Mesothelial cell of epicardium (in vitro differentiated cells): ENCODE measurements at places on chromosomes 5 and 9.

GRCh38 chr9:87894998-87895625, 12.4 kb downstream of the SPATA31E1 start:
- H3K4me3 ChIP-seq = no peak overlapping the region
- H3K27me3 ChIP-seq = no peaks in the 10 kb centered on the region
- DNase-seq = no peak
- no peaks in the 10 kb centered on the region for H3K4me1 ChIP-seq
- peaks cover 7% of the 10 kb centered on the region for H3K36me3 ChIP-seq

DNA sequence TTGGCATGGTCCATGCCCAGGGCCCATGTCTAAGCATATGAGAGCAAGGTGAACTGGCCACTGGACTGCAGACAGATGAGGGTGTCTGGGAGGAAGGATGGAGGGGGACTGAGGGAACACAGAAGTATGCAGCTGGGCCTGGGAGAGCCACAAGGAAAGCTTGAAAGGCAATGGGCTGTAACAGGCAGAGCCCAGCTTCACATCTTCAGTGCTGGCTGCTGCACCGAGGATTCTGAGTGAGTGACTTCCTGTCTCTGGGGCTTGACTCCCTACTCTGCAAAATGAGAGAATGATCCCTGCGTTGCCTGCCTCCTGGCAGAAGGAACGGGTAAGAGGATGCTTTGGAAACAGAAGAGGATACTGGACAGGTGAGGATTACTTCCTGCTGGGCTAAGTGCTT, 29.0 kb downstream of the COL15A1 start:
- H3K36me3 ChIP-seq = no peaks in the 10 kb centered on the region
- no peak overlapping the region for H3K27ac ChIP-seq
- DNase-seq = no peak
- no peak overlapping the region for H3K4me3 ChIP-seq

- H3K36me3 ChIP-seq = peaks cover 35% of the 10 kb centered on the region
- no peak overlapping the region for H3K4me3 ChIP-seq
- no peaks in the 10 kb centered on the region for H3K27me3 ChIP-seq
- peak overlapping the region; percentile 90 for H3K27ac ChIP-seq
These were observed 36.4 kb upstream of the RAPGEF6 start for GRCh38 chr5:131671409-131671808.

GRCh38 chr5:139648205-139649081, at the start of gene CXXC5:
TSS of gene CXXC5 (plus strand) at chr5:139648349. CDS start at chr5:139680524, 32,175 bp downstream.
- H3K27ac ChIP-seq = peak within 1 kb of the TSS; percentile 50
- H3K4me3 ChIP-seq = peak within 1 kb of the TSS; percentile 95
- peak; percentile 68 for DNase-seq
- H3K27me3 ChIP-seq = peaks cover 25% of the 10 kb centered on the region
- H3K4me1 ChIP-seq = peaks cover 59% of the 10 kb centered on the region

DNA sequence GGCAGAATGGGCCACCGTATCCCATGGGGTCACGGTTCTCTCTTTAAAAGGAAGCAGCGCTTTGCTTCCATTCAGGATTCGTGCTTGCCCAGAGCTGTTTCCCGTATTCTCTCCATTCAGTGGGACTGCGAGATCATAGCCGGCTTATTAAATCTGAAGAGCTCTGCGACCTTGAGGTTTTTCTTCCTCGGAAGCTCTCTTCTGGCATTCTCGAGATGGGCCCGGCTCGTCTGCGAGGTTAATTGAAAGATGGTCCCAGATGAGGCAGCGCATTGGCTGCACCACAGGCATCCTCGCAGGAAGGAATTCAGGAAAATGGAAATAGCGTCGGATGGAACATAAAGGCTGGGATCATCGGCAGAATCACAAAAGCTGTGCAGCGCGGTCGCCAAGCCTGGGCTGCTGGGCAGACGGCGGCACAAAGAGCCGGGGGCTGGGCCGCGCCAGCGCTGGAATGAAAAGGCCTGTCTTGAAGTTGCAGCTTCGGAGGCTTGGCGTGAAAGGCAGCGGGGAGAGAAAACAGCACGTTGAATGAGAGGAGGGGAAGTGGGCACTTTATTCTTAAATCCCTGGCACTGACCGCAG, 236.2 kb downstream of the IRX2 start:
- H3K4me1 ChIP-seq = no peaks in the 10 kb centered on the region
- H3K27ac ChIP-seq = no peak overlapping the region
- no peaks in the 10 kb centered on the region for H3K36me3 ChIP-seq
- peaks cover 37% of the 10 kb centered on the region for H3K27me3 ChIP-seq

GRCh38 chr9:5569409-5569808, 59.1 kb downstream of the PDCD1LG2 start:
- no peak for DNase-seq
- H3K4me3 ChIP-seq = no peak overlapping the region
- no peaks in the 10 kb centered on the region for H3K27me3 ChIP-seq
- H3K27ac ChIP-seq = no peak overlapping the region
- H3K4me1 ChIP-seq = no peaks in the 10 kb centered on the region
- no peaks in the 10 kb centered on the region for H3K36me3 ChIP-seq

- H3K27ac ChIP-seq = no peak overlapping the region
- H3K4me1 ChIP-seq = peaks cover 6% of the 10 kb centered on the region
- H3K36me3 ChIP-seq = no peaks in the 10 kb centered on the region
- no peak overlapping the region for H3K4me3 ChIP-seq
- no peak for DNase-seq
These were observed 10.8 kb downstream of the TCF7 start for GRCh38 chr5:134125039-134126015.

DNA sequence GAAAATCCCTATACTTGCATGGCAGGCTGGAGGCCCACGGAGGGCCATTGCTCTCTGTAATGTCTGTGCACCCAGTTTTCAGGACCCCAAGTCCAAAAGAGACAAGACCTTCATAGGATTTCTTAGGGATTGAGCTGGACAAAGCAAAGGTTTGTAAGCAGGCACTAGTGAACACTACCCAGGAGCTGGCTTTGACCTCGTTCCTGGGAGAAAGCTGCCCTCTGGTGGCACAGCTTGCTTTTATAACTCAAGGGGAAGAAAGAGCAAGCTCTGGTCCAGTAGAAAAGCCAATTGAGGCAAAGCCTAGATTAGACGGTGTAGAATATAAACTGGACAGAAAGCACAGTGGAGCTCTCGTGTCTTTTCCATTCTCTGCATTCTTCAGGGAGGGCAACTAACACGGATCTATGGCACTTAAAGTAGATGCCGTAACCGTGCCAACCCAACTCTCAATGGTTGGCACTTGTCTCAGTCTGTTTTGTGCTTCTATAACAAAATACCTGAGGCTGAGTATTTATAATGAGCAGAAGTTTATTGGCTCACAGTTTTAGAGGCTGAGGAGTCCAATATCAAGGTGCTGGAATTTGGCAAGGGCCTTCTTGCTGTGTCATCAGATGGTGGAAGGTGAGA, 7.9 kb downstream of the GABRP start:
- no peaks in the 10 kb centered on the region for H3K27me3 ChIP-seq
- peaks cover 40% of the 10 kb centered on the region for H3K4me1 ChIP-seq
- DNase-seq = peak; percentile 66
- peaks cover 9% of the 10 kb centered on the region for H3K36me3 ChIP-seq
- peak overlapping the region; percentile 55 for H3K27ac ChIP-seq

- H3K27ac ChIP-seq = no peak overlapping the region
- no peaks in the 10 kb centered on the region for H3K27me3 ChIP-seq
- no peak overlapping the region for H3K4me3 ChIP-seq
These were observed 22.1 kb upstream of the IL13 start for GRCh38 chr5:132635873-132636272.

DNA sequence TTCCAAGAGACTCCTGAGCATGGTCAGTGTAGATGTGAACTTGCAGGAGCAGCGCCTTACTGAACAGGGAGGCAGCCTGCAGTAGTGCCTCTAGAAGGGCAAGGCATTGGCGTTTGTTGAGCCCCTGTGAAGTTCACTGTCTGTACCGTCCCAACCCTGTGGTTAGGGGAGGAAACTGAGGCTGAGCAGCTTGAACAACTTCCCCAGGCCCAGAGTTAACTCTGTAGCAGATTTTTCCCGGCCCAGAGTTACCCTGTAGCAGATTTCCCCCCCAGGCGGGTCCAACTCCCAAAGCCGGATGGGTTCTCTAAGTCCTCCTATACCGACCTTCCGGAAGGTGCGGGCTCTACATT, 9.6 kb downstream of the LMX1B start:
- peaks cover 99% of the 10 kb centered on the region for H3K27me3 ChIP-seq
- no peak overlapping the region for H3K4me3 ChIP-seq
- peaks cover 25% of the 10 kb centered on the region for H3K4me1 ChIP-seq
- no peak overlapping the region for H3K27ac ChIP-seq

DNA sequence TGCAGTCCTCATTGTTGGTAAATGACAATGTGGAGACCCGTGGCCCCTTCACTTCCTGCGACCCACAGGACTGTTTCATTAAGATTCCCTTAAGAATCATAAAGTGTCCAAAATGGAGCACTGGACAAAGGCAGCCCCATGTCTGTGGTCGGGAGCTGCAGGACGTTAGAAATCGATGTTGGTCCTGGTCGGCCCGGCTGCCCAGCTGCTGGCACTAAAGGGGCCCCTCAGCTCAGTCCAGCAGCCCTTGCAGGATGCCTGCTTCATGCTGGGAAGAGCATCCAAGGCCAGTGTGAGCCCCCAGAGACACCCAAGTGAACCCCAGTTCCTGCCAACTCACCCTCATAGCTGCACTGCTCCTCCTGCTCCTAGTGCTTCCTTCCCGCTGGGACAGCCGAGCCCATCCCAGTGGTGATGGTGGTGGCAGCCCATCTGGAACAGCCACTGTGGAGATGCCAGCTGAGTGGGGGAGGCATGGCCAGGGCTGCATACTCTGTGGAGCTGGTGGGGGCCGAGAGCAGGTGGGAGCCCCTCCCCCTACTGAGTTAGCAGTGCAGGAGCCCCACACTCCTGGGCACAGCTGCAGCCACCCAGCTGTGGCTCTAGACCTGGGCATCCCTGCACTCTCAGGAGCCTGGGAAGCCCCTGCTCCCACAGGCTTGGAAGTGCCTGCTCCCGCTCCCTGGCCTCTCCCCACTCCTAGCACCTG, 168.0 kb upstream of the IRX2 start:
- H3K27me3 ChIP-seq = peaks cover 26% of the 10 kb centered on the region
- no peak overlapping the region for H3K27ac ChIP-seq
- H3K4me3 ChIP-seq = no peak overlapping the region
- no peak for DNase-seq
- H3K4me1 ChIP-seq = peaks cover 3% of the 10 kb centered on the region

DNA sequence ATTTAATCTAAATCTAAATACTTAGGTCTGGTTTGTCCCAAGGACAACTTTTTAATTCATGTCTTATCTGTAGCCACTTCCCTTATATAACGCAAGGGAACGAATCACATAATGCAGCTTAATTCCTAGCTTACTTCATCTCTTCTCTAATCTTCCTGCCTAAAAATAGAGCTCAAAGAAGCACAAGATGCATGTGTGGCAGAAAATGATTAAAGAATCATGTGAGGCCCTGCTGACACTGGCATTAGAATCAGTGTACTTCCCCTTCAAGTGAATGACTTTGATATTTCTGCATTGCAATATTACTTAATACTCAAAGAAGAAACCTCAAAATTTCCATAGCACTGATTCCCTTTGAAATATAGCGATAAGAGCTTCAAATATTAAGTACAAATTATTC, 317.9 kb upstream of the FTMT start:
- no peak overlapping the region for H3K4me3 ChIP-seq
- H3K36me3 ChIP-seq = no peaks in the 10 kb centered on the region
- H3K27me3 ChIP-seq = peaks cover 3% of the 10 kb centered on the region
- H3K27ac ChIP-seq = no peak overlapping the region
- H3K4me1 ChIP-seq = peaks cover 7% of the 10 kb centered on the region
- no peak for DNase-seq

GRCh38 chr9:92666236-92666635, 3.7 kb downstream of the IPPK start:
- H3K36me3 ChIP-seq = peaks cover 1% of the 10 kb centered on the region
- DNase-seq = no peak
- H3K4me1 ChIP-seq = peaks cover 22% of the 10 kb centered on the region
- no peak overlapping the region for H3K4me3 ChIP-seq
- H3K27me3 ChIP-seq = no peaks in the 10 kb centered on the region

DNA sequence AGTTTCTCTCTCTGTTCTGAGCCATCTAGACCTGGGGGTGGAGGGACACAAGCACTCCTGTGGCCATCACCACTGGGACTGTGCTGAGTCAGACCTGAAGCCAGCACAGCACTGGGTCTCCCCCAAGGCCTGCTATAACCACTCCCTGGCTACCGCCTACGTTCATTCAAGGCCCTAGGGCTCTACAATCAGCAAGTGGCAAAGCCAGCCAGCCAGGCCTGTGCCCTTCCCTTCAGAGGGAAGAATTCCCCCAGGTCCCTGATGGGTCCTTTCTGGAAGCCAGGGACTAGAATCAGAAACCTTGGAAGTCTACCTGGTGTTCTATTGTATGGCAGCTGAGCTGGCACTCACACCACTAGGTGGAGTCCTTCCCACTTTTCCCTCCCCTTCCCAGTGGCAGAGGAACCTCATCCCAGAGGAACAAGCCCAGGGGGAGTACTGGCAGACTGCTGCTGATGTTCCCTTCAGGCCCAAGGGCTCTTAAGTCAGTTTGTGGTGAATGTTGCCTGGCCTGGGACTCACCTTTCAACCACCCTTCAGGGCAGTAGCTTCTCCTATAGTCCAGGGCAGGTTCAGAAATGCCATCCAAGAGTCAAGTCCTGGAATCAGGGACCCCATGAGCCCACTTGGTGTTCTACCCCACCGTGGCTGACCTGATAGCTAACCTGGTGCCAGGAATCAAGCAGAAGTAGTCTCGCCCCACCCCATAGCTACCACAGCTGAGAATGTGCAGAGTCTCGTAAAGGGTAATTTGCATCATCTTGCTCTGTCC, 20.0 kb downstream of the JMY start:
- peaks cover 13% of the 10 kb centered on the region for H3K36me3 ChIP-seq
- DNase-seq = no peak
- no peak overlapping the region for H3K4me3 ChIP-seq
- H3K27me3 ChIP-seq = no peaks in the 10 kb centered on the region

GRCh38 chr9:107340920-107341632, 58.0 kb downstream of the RAD23B start:
- peaks cover 7% of the 10 kb centered on the region for H3K4me1 ChIP-seq
- DNase-seq = peak; percentile 63
- H3K27me3 ChIP-seq = no peaks in the 10 kb centered on the region
- H3K4me3 ChIP-seq = no peak overlapping the region
- H3K27ac ChIP-seq = peak overlapping the region; percentile 44
- H3K36me3 ChIP-seq = peaks cover 9% of the 10 kb centered on the region

DNA sequence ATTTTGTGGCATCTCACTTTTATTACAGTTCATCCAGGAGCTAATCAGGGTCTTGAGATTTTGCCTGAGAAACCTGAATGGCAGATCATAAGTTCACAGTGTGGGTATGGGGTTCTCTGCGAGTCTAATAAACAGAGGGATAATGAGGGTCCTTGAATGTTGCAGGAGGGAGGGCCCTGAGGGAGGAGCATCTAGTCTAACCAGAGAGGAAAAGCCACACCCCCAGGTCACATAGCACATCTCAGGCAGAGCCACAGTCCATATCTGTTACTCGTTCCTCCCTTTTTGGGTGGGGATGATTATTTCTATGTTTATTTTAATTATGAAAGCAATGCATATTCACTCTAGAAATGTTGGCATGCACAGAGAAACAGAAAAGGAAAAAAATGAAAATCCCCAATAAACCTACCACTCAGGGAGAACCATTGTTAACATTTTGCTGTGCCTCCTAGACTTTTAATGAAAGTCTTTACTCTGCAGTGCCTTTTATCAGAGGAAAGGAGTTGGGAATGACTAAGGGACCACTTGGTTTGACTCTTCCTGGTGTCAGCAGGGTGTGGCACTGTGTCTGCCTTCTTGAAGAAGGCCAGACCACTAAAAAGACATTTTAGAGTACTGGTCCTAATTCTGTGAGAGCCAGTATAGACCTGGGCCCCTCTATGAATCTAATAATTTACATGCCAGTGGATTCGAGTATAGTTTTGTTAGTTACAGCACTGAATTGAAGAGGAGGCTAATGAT, 2.8 kb downstream of the GALNT12 start:
- peak overlapping the region; percentile 13 for H3K27ac ChIP-seq
- H3K4me3 ChIP-seq = no peak overlapping the region
- no peak for DNase-seq
- peaks cover 8% of the 10 kb centered on the region for H3K36me3 ChIP-seq
